ENCODE measurements at places on chromosomes 16 and 17.

DNA sequence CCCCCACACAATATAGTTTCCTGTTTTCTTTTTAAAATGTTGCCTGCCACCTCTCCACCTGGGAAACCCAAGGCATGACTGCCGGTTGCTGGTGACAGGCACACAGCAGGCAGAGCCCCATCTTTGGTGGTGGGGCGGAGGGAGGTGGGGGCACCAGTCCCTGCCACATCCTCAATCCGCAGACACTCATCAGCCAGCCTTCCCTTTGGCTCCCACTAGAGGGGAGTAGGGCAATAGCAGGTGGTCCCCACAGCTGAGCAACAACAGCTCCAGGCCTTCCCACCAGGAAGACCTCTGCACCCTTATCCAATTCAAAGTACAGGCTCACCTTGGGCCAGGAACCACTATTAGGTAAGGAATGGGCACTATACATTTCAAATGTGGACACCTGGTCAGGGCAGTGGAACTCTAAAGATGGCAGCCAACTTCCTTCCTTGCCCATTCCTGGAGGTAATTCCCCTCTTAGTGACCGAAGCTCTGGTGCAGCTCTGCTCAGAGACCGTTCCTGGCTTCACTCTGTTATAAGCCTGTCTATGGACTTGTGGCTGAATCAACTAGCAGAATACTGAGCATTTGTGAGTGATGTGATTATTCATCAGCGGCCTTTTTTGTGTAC is 13.9 kb downstream of the RECQL5 start:
- no peak for DNase-seq

DNA sequence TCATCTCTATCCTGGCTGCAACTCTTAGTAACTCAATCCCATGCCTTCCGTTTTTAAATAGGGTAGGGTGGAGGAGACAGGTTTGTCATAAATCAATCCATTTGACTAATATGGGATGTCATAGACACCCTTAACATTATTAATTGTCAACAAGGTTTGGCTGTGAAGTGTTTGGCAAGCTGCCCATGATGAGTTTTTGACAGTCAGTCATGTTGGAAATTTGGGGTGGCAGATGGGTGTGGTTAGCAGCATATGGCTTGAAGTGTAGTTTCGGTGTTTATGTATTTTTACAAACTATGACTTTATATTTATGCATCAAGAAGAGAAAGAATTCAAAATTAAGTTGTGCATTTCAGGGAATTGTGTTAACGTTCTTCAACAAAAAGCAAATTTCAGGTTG is 221.8 kb upstream of the CDH5 start:
- no peak for DNase-seq

DNA sequence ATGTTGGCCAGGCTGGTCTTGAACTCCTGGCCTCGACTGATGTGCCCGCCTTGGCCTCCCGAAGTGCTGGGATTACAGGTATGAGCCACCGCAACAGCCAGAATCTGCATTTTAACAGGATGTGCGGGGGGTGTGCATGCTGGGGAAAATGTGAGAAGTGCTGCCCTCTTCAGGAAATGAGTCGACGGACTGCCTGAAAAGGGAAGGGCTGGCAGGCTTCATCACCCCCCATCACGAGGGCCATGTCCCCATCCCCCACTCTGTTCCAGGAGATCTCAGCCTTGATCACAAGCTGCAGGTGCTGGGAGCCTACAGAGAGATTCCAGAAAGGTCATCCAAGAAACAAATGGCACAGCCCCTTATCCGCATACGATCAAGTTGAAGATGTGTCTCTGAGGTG is 195.3 kb upstream of the RPL38 start:
- DNase-seq = no peak

- DNase-seq = no peak
These were observed 85.7 kb downstream of the NT5M start for GRCh38 chr17:17388657-17389496.

GRCh38 chr17:72064606-72065193 is 56.1 kb upstream of the SOX9 start:
- no peak for DNase-seq

GRCh38 chr16:49856672-49857330 is 889 bp upstream of the ZNF423 start:
- no peak for DNase-seq

GRCh38 chr16:69316595-69317034 is 5.5 kb downstream of the VPS4A start:
- DNase-seq = no peak

DNA sequence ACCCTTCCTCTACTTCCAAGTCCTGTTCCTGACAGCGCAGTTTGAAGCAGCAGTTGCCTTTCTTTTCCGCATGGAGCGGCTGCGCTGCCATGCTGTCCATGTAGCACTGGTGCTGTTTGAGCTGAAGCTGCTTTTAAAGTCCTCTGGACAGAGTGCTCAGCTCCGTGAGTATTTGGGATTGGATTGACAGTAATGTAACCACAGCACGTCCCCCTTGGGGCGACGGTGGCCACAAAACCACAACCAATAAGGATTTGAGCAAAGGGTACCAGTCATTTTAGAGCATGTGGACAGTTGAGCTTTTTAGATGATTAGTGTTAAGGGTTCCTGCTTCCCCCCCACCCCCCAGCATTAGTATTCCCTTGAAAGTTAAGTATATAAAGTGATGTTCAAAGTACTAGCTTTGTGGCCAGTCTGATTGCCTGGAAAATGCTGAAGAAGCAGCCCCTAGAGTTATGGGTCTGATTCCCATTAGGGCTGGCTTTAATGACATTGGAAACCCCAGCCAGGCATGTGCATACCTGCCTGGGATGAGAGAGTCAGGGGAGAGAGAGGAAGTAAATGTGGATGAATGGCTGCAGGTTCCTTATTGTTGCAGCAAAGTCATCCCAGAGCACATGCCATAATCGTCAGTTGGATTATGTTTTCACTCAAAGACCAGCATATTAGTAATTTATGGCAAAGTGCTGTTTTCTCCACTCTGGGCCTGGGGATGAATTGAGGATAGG is 31.6 kb upstream of the SLC12A3 start:
- no peak for DNase-seq

DNA sequence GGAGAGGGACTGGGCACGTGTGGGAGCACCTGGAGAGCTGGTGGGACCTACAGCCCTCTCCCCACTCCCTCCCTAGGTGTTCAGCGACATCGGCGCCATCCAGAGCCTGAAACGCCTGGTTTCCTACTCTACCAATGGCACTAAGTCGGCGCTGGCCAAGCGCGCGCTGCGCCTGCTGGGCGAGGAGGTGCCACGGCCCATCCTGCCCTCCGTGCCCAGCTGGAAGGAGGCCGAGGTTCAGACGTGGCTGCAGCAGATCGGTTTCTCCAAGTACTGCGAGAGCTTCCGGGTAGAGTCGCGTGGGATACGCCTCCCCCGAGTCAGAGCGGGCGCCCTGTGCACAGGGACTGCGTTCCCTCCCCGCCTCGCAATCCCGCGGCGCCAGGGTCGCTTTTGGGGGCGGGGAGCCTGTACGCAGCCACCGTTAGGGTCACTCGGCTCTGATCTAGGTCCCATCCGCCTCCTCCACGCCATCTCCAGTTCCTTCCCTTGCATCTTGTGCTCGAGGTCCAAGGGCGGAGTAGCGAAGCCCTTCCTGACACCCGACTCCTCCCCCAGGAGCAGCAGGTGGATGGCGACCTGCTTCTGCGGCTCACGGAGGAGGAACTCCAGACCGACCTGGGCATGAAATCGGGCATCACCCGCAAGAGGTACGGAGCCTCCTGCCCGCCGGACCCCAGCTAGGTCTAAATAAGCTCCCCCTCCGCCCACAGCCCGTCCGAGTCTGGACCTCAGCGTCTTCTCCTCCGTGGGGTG is 13.0 kb downstream of the SARM1 start:
- DNase-seq = peak; percentile 38

DNA sequence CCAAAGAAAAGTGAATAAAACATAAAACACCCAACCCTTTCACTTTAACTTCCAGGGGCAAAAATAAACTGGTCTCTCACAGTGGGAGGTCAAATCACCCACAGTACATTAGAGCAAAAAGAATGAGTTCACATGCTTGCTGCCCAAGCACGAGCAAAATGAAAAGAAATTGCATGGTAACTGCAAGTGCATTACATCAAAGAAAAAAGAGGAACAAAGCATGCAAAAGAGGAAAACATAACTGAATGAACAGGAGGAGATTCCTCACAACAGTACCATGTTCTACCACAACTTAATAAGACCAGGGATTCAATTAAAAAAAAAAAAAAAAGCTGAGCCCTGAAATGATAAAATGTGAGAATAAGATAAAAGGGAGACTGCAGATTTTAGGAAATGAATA is 12.3 kb downstream of the DNAH2 start:
- DNase-seq = no peak

DNA sequence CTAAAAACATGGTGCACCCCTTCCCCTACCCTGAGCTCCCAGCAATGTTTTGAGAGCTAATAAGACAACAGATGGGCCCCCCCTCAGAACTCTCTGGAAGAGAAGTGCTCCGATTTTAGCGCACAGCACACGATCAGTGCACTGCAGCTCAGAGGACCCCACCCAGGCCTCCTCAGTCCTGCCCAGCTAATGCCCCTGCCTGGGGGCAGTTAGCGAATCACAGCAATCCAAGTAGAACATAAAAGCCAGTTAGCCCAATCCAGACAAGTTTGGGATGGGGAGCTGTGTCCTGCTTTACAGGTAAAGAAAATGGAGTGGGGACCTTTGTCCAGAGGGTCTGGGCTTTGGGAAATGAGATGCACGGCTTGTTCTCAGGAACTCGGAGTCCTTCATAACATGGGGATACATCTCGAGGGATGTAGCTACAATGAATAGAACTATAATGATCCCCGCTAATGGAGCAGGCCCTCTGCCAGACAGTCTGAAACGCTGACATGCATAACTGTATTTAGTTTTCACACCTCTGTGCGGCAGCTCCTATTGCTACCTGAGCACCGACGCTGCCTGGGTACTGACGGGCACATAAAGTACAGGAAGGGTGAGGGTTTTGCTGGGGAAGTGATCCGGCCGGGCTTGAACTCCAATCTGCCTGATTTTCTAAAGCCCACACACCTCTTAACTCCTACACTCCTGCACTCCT is 29.7 kb upstream of the CDC42EP4 start:
- DNase-seq = no peak

DNA sequence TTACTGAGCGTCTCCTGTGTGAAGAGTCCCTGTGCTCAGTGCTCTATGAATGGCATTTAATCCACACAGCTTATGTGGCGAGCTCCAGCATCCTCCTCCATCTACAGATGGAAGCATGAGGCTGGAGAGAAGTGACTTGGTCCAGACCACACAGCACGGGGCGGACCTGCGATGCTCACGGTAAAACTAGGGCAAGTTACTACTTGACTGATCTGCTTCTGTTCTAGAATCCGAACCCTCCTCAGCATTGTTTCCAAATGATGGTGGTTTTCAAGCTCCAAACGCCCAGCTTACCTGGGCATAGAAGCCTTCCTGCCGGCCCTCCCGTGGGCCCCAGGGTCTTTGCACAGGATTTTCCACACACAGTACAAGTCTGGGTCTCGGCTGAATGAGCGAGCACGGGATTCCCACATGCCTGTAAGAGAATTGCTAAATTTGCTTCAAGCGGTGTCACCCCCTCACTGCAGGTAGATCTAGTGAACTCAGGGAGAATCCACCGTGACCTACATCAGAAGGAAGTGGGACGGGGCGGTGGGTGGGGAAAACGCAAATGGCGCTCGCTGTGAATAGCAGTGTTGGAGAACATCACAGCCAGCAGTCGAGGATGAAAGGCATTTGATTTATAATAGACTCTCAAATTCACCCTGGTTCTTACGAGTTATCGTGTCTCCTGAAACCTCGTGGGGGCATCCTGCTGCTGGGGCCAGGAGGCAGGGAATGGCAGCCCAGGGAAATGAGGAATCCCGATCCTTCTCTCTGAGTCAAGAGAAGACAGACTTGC is 101.1 kb downstream of the CMIP start:
- DNase-seq = no peak

GRCh38 chr17:44216694-44217093 is 2.8 kb downstream of the UBTF start:
- DNase-seq = no peak

DNA sequence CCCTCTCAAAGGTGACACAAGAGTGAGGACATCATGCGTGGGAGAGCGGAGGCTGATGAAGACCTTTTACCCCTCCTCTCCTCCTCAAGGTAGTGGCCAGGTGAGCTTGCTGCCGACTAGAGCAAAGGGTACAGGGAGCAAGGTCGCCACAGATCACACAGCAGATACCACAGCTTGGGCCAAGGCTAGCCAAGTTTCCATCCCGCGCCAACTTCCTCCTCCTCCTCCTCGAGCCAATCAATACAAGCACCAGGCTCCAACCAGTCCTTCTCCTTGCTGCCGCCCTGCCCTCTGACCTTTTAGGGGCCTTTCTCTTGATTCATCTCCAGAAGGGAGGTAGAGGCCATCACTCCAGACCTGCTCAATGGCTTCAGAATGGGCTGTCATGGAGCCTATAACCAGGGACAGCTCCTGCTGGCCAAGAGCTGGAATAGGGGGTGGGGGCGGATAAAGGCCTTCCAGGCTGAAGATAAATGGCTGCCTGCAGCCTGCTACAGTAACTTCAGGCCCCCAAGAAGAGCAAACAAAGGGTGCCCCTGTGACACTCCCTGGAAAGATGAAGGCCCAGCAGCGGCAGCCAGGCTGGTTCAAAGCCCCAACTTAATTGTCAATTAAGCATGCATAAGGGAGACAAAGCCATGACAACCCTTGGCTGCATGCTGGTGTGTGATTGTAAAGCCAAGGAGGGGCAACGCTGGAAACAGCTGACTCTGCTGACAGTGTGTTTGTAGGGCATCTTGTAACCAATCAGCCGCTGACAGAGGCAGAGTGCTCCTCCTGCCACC is 17.8 kb downstream of the HNF1B start:
- no peak for DNase-seq

GRCh38 chr17:36132421-36132831 is 28.8 kb downstream of the CCL4 start:
- DNase-seq = no peak

- no peak for DNase-seq
These were observed 1.4 kb downstream of the NFAT5 start for GRCh38 chr16:69566981-69567680.

DNA sequence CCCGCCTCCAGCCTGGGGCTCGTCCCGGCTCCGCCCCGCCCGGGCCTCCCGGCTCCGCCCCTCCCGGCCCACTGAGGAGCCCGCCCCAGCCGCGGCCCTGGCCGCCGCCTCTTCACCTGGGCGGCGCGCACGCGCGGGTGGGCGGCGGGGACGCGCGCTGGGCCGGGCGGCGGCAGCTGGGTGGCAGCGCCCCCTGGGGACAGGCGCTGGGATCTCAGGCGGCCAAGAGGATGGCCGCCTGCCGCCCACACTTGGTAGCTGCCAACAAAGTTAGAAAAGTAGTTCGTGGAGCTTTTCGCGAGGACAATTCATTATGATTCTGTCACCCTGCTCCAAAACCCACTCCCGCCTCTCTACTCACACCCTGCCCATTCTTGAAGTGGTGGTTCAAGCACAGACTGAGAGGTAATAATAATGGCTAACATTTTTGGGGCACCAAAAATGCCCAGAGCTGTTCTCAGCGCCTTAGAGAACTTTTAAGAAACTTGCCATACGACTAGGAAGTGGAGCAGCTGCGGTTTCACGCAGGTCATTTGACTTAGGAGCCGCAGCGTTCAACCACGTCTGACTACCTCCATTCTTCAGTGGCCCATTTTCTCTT is 340 bp upstream of the MYO1D start:
- DNase-seq = peak; percentile 64

All from stimulated activated CD8-positive, alpha-beta memory T cell treated with anti-CD3 and anti-CD28 coated beads, Interleukin-4, amount 100 ng/mL, for 1 hour (primary cell).